ENCODE measurements at places on chromosomes 11 and 22.

- no peak for DNase-seq
These were observed 7.9 kb upstream of the MACROD1 start for GRCh38 chr11:64173616-64174355.

DNA sequence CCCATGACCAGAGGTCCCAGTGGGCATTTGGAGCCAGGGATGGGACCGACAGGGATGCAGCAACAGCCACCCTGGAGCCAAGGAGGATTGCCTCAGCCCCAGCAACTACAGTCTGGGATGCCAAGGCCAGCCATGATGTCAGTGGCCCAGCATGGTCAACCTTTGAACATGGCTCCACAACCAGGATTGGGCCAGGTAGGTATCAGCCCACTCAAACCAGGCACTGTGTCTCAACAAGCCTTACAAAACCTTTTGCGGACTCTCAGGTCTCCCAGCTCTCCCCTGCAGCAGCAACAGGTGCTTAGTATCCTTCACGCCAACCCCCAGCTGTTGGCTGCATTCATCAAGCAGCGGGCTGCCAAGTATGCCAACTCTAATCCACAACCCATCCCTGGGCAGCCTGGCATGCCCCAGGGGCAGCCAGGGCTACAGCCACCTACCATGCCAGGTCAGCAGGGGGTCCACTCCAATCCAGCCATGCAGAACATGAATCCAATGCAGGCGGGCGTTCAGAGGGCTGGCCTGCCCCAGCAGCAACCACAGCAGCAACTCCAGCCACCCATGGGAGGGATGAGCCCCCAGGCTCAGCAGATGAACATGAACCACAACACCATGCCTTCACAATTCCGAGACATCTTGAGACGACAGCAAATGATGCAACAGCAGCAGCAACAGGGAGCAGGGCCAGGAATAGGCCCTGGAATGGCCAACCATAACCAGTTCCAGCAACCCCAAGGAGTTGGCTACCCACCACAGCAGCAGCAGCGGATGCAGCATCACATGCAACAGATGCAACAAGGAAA lies 27.3 kb upstream of the L3MBTL2 start:
- DNase-seq = no peak

- no peak for DNase-seq
These were observed 41.6 kb downstream of the FDX1 start for GRCh38 chr11:110471371-110471770.

DNA sequence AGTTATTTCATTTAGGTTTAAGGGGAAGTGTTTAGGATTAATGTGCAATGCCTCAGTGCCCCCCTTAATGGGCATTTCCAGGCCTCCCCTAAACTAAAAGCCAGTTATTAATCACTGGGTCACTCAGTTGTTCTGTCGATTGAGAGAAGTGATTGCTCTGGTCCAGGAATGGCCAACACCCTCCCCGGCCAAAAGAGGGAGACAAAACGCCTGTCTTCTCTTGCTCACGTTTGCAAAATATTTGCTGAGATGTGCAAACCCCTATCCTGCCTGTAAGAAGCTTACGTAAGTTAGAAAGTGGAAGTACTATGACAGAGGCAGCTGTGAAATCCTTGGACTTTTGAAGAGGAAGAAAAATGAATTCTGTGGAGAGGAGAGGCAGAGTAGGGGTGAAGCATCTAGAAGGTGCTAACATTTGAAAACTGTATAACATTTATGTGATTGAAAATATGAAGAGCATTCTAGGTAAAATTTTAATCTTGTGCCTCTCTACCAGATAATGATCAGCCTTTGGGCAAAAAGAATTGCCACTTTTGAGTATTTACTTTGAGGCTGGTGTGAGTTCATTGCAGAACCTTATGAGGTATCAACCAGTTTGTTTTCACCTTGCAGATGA lies 37.7 kb downstream of the NTM start:
- no peak for DNase-seq

DNA sequence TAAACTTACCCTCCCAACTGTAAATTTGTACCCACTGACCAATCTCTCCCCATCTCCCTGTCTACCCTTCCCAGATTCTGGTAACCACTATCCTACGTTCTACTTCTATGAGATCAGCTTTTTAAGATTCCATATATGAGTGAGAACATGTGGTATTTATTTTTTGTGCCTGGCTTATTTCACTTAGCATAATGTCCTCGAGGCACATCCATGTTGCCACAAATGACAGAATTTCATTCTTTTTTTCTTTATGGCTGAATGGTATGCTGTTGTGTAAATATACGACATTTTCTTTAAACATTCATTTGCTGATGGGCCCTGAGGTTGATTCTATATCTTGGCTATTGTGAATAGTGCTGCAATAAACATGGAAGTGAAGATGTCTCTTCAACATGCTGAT lies 74.7 kb upstream of the RRM1 start:
- DNase-seq = no peak

GRCh38 chr11:45921561-45922424 lies 663 bp upstream of the LARGE2 start:
- no peak for DNase-seq

DNA sequence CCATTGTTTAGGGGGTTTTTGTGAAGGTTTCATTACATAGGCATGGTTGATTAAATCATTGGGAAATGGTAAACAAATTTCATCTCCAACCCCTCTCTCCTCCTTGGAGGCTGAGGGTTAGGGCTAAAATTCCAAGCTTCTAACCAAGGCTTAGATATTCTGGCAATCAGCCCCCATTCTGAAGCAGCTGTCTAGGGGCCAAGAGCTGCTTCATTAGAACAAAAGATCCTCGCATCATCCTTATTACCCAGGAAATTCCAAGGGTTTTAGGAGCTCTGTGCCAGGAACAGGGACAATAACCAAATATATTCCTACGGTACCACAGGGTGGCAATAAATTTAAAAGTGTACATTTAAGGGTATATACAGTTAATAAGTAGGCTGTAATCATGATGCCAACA lies 22.5 kb upstream of the EED start:
- no peak for DNase-seq
